ENCODE measurements at places on chromosomes 6 and 20.

DNA sequence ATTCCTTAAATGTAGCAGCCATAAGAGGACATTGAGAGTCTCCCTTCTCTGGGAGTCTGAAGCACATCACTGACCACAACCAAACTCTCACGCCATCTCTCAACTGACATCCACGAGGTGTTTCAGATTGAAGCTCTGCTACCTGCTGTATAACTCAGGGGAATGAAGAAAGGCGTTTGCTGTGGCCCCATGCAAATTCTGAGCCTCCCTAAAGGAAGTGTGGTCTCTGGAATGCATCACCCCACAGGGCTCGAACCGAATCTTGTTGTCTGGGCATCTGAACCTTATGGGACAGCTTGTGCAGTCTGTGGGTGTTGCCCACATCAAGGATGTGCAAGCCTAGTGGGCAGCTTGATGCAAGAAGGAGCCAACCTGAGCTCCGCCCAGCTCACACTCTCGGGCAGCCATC, 10.9 kb downstream of the PMEPA1 start:
- DNase-seq: no peak

DNA sequence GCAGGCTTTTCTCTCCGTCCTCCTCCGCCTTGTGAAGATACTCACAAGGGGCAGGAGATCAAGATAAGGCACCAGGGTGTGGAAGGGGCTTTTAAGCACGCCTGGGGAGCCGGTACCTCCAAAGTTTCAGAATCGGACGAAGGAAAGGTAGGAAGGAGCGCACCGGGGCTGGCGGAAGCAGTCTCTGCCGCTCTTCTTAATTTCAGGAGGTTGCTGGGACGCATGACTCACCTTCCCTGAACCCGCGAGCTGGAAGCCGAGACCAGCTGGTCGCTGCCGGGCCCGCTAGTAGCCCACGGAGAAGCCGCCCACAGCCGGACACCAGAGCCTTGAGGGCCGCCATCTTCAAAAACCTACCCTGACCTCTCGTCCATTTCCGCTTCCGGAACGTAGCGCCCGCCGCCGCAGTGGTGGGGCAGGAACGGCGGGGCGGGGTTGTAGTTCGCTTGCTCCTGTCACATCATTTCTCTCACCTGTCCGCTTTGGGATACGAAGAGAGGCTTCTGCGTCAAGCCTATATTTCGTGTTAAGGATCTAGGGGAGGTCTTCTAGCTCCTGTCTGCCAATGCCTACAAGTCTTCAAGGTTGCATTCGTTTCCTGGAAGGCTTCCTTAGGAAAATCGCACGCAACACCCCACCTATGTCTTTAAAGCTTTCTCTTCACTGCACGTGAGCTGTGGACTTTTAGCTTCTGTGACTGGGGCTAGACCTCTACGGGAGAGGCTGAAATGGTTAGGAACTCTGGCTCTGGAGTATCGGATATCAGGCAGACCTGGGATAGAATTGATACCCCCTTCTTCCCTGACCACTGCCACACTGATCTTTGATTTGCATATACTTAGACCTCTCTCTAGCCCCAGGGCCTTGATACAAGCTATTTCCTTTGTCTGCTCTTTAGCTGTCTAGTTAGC, at the start of gene MRPS18A:
Gene MRPS18A (minus strand): TSS at position 355 of the 911 bp plus-strand sequence. CDS start 12 bp downstream, at position 343.
- DNase-seq: peak; percentile 79

DNA sequence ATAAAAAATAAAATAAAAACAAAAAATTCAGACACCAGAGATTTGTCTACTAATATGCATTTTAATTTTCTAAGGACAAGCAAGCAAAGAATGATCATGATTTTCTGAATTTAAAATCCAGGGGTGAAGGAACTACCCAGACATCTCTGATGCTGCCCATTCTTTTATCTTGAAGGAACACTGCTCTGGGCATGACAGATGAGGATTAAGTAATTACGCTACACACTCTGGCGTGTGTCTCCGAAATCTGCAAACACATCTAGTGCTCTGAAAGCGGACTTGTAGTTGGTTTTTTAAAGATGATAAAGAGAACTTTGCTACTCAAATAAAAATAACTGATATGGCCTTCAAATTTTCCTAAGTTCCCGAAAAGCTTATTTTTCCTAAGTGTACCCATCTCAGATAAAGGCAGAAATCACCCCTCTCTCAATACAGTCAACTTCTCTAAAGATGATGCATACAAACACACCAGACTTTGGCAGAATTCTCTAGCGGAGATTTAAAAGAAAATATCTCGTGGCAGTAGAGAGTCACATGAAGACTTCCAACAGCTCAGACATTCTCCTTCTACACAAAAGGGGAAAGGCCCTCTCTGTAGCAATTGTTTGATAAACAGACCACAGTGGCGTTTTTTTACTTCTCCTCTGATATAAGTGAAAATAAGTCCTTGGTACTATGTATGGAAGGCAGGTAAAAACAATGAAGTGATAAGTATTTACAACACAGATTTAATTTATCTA, 133.8 kb downstream of the BACH2 start:
- DNase-seq: no peak

GRCh38 chr6:43970068-43970912, 157.0 kb downstream of the MRPL14 start:
- DNase-seq: no peak

DNA sequence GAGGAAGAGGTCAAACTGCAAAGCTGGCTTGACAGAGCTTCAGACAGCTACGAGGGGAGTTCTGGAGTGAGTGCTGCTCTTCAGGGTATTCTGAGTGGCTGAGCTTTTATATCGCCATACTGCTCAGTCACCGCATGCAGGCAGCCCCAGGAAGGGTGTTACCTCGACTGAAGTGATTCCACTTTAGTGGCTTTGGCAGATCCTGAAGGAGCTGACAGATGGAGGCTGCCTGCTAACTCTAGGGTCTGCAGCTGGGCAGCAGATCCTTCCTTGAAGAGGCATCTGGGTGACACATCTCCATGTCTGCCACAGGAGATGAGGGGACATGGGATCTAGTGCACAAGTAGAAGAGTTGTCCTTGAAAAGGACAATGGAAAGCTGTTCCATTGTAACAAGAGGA, 3.7 kb upstream of the DEK start:
- no peak for DNase-seq

GRCh38 chr6:3956054-3956453, 106.9 kb downstream of the FAM50B start:
- DNase-seq: no peak

GRCh38 chr20:50281831-50282591, 91.4 kb downstream of the CEBPB start:
- no peak for DNase-seq

GRCh38 chr6:102381203-102381602, 987.7 kb downstream of the GRIK2 start:
- no peak for DNase-seq
